ENCODE measurements at places on chromosomes 11 and 22.

DNA sequence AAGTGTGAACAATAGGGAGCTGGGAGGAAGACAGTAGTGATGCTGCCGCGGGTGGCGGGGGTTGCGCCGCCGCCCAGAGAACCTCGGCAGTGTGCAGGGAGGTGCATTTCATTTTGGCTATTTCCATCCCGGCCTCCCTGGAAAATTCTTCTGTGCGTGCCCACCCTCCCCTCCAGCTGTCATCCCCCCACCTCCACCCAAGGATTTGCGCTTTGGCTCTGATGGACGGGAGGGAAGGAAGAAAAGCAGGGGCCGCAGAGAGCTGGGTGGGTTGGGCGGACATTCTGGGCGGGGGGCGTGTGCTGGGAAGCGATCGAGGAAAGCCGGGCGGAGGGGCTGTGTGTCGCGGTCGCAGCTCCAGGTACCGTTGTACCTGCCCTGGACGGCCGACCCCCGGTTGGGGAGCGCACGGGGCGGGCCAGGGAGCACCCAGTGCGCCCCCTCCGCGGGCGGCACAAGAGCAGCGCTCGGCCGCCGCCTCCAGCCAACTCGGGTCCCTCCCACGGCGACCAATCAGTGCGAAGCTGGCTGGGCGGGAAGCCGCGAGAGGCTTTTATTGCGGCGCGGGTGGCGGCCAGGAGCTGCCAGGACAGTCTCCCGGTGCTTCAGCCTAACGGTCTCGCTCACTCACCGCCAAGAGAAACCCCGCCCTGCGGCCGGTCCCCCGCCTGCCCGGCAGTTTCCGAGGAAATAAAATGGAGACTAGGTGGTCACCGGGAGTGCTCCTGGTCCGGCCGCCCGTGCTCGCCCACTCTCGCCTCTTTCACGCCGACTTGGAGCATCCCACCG, 1.6 kb downstream of the NCAM1 start:
- peak; percentile 84 for DNase-seq

- no peak for DNase-seq
These were observed 9.3 kb downstream of the LGALS2 start for GRCh38 chr22:37570661-37570976.

DNA sequence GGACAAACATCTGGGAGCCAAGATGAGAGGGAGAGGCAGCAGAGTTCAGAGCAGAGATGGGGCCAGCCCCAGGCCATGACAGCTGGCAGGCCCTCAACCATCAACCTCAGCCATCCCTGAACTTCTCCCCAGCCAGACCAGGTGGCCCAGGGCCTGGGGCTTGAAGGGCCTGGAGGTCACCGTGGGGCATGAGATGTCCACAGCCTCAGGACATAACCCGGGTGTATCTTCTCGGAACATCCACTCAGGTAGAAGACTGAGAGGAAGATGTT, 12.4 kb upstream of the SLC39A13 start:
- DNase-seq = peak; percentile 1

- DNase-seq = peak; percentile 91
These were observed 13.3 kb downstream of the RSPH14 start for GRCh38 chr22:23128269-23129108.

DNA sequence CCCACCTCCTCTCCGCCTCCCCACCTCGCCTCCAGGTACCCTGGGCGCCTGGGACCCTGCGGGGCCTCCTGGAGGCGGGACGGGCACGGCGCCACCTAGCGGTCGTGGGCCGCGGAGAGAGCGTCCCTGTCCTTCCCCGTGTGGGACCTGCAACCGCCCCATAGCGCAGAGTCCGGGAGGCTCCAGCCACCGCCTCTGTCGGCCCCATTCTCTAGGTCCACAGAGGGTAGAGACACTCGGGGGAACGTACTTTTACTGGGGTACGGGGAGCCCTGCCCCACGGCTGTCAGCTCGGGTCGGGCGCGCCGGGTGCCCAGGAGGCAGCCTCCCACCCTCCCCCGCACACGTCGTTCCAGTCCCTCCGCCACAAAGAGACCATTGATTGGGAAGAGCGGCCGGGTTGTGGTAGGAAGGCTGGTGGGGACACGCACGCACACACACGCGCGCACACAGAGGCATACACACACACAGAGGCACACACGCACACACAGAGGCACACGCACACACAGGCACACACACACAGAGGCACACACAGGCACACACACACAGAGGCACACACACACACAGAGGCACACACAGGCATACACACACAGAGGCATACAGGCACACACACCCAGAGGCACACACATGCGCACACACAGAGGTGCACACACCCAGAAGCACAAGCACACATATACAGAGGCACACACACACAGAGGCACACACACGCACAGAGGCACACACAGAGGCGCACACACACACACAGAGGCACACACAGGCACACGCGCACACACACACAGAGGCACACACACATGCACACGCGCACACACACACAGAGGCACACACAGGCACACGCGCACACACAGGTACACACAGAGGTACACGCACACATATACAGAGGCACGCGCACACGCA, 12.6 kb upstream of the NECTIN1 start:
- peak; percentile 79 for DNase-seq

GRCh38 chr11:108914211-108914610, 249.3 kb downstream of the DDX10 start:
- DNase-seq = peak; percentile 16

DNA sequence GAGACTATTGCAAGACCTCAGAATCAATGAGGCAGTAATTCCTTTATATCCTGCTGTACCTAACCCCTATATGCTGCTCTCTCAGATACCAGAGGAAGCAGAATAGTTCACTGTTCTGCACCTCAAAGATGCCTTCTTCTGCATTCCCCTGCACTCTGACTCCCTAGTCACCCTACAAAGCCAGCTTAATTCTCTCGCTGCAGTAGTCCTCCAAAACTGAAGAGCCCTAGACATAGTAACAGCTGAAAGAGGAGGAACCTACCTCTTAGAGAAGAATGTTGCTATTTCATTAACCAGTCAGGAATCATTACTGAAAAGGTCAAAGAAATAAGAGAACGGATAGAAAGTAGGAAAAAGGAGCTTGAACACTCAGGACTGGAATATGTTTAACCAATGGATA, 49.3 kb downstream of the PRSS23 start:
- no peak for DNase-seq

DNA sequence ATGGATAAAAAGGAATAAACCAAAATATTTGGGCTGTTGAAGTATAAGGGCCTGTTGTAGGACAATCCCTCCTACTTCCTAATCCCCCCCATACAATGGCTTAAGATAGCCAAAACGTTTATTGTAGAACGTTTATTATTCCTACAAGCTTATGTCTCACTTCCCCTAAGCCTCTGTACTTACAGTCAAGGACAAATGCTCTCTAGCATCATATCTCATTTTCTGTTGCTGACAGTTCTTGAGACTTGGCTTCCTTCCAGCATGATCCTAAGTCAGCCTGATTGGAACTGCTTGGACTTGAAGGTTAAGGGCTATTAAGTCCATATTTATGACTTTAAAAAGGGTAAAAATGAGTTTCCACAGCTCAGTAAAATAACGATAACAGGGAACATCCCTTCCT, 8.8 kb downstream of the MISFA start:
- DNase-seq = no peak

GRCh38 chr11:111836721-111837120, 34.7 kb downstream of the ALG9 start:
- no peak for DNase-seq

DNA sequence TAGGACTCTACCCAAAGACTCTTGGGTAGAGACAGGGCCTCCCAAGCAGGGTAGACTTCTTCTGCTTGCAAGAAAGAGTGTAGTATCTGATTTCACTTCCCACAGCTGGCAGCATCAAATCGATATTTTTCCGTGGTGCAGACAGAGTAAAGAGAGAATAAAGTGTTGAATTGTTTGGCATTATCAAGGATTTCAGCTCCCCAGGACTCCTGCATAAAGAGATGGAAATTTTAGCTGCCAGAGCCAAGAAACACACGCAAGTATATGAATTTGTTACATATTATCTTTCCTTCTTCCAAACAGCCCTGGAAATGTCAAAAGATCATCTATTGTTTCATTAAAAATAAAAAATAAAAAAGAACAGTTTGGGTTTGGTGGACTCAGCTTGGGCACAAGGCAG, 136.8 kb downstream of the PKNOX2 start:
- DNase-seq = no peak

- peak; percentile 74 for DNase-seq
These were observed 4.6 kb downstream of the WT1 start for GRCh38 chr11:32430568-32431381.

DNA sequence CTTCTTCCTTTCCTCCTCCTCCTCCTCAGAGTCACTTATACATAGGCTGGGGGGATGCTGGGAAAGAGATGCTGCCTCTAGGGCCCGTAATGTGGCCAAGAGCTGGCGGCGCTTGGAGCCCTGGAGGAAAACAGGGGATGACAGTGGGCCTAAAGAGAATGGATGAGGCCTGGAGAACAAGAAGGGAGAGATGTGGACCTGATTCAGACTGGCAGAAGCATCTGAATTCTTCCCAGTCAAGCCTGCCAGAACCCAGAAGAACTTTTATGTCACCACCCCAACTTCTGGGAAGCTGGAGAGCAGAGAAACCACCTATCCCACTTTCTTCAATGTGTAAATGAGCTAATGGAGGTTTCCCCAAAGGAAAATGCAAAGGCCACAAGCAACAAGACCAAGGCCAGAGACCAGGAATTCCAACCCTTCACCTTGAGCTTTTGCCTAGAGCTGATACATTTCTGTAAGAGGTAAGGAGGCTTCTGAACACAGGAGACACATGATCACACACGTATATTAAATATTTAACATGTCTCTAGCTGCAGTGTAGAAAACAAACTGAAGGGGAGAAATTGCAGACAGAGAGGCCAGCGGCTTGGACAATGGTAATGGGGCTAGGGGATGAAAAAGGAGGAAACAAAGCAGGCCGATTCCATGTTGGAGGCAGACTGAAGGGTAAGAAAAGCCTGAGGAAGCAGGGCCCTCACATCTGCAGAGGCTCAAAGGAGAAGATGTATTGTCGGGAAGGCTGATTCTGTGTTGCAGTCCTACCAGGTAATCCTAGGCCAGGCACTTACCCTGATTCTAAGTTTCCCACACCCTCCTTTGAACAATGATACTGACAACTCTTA, 1.1 kb downstream of the RRP8 start:
- peak; percentile 16 for DNase-seq

DNA sequence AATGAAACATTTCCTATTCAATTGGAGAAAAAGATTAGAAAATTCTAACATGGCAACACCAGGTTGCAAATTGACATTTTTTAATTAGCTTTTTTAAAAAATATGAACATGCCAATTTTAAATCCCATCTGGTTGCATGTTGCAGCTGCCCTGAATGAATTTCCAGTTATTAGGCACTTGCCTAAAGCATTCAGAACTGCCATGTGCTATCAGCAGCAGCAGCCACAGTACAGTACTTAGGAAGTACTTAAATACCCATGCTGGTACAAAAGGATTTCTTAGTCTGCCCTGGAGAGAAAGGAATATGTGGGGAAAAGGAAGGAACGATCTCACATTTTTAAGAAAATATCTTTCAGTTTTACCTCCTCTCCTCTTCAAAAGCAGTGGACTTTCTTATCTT, 46.2 kb downstream of the FAM168A start:
- DNase-seq = no peak

DNA sequence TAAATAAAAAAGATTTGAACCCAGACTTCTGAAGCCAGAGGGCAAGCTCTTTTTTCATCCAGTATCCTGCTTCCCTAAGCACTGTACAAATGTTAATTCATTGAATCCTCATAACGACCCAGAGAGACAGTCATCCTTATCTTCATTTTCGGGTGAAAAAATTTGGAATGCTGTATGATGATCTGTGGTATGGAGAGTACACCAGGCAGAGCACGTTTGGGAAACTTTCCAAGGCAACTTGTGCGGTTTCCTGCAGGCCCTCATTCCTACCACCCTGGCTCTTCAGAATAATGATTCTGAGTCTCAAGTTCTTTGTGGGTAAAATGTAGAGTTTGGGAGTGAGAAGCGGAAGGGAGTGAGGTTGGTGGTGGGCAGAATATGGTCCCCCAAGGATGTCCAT, 177.9 kb upstream of the CADM1 start:
- DNase-seq = no peak

- no peak for DNase-seq
These were observed 51.6 kb upstream of the TTLL12 start for GRCh38 chr22:43238526-43239006.

- no peak for DNase-seq
These were observed 72.0 kb downstream of the TRIM29 start for GRCh38 chr11:120065876-120066275.

DNA sequence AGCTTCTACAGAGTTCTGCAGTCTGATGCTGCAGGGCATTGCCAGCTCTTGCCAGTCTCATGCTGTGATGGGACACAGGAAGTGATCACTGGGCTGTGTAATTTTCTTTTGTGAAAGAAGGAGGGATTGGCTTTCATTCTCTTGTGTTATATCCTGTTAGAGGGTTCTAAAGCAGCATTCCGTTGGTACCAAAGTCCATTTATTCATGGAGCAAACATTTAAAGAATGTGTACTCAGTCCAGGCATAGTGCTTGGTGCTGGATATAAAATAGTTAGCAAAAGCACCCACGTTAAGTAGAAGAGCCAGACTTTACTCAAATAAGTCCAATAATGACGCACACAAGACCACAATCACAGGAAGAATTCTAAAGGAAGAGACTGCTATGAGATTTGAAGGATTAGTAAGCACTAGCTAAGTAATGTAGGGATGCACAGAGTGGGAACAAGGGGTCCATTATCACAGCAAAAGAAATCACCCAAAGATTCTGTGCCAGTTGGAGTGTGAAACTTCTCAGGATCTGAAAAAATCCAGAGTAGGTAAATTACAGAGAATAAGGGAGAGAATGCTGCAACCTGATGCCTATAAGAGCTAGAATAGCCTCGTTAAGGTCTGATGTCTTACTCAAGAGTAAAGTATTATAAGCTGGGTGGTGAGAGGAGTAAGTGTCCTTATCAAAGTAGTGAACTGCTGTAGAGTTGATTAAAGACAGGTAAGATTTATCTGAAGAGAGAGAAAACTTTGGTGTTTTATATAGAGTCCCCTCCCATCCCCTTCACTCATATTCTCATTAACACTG, 728.3 kb downstream of the METTL15 start:
- DNase-seq = peak; percentile 66

GRCh38 chr11:44573333-44573732, 7.9 kb downstream of the CD82 start:
- DNase-seq = no peak

GRCh38 chr11:32309530-32310213, 125.7 kb downstream of the WT1 start:
- DNase-seq = no peak

GRCh38 chr11:46049325-46049897, 71.8 kb downstream of the PHF21A start:
- peak; percentile 26 for DNase-seq

GRCh38 chr22:40077646-40078016, 82.9 kb downstream of the FAM83F start:
- no peak for DNase-seq

GRCh38 chr11:118899706-118900360, 16.1 kb downstream of the CXCR5 start:
- no peak for DNase-seq

GRCh38 chr11:61404641-61405040, 12.3 kb downstream of the TMEM216 start:
- DNase-seq = no peak

GRCh38 chr22:50737728-50738648, at the start of gene ACR:
Gene ACR (plus strand): TSS chr22:50738204. CDS start chr22:50738236, 32 bp downstream.
- no peak for DNase-seq
